Activated CD8-positive, alpha-beta memory T cell treated with anti-CD3 and anti-CD28 coated beads, Interleukin-2, amount 10 ng/mL, durations not matched to agents 7 days and 5 days (primary cell): ENCODE measurements at places on chromosomes 3 and 15. TPM values are rescaled to one million over a fixed set of nuclear protein-coding genes. Genes with fewer than 3 reads are reported as not detected.

ANKUB1 gene
- not detected for total RNA-seq

P2RY1 gene
- total RNA-seq, result 1.1 TPM

CNTN3 gene
- not detected for total RNA-seq

MYL3 gene
- total RNA-seq, result not detected

EHHADH gene
- total RNA-seq, result 3.8 TPM

ARNT2 gene
- not detected for total RNA-seq

CSTA gene
- total RNA-seq, result not detected

PTX3 gene
- not detected for total RNA-seq

SCG5 gene
- total RNA-seq, result 4.3 TPM

PLSCR5 gene
- total RNA-seq, result not detected

EPHA3 gene
- total RNA-seq, result not detected

CCDC9B gene
- 1.5 TPM for total RNA-seq

ARPC4 gene
- 300 TPM for total RNA-seq

FSD2 gene
- not detected for total RNA-seq

ASB14 gene
- not detected for total RNA-seq

GOLGA6D gene
- total RNA-seq, result 0.12 TPM

PRKCI gene
- total RNA-seq, result 13.3 TPM

CHRFAM7A gene
- total RNA-seq, result 0.73 TPM

MORC1 gene
- total RNA-seq, result not detected

GPD1L gene
- 26.8 TPM for total RNA-seq

MAPK6 gene
- 44.7 TPM for total RNA-seq

ZNF592 gene
- total RNA-seq, result 39.7 TPM

LNP1 gene
- 2.3 TPM for total RNA-seq

TM4SF1 gene
- total RNA-seq, result not detected

DZIP1L gene
- 0.38 TPM for total RNA-seq

GOLGA6L24 gene
- not detected for total RNA-seq

FGF7 gene
- not detected for total RNA-seq

CLDN16 gene
- not detected for total RNA-seq

CRYGS gene
- 3.8 TPM for total RNA-seq

FANCD2OS gene
- not detected for total RNA-seq

HTR3E gene
- total RNA-seq, result not detected

CCR9 gene
- total RNA-seq, result 3.2 TPM

RPL39L gene
- total RNA-seq, result 25.0 TPM

EFHB gene
- not detected for total RNA-seq

NFKBIZ gene
- total RNA-seq, result 65.1 TPM

LRTM1 gene
- not detected for total RNA-seq

SPCS1 gene
- 87.3 TPM for total RNA-seq

CFAP100 gene
- not detected for total RNA-seq

ECE2 gene
- not detected for total RNA-seq

SERINC4 gene
- 0.30 TPM for total RNA-seq

MASP1 gene
- not detected for total RNA-seq

ANKRD34C gene
- total RNA-seq, result not detected

KNG1 gene
- total RNA-seq, result not detected

MED12L gene
- 3.2 TPM for total RNA-seq

CYP1A2 gene
- total RNA-seq, result not detected

MINDY2 gene
- total RNA-seq, result 16.9 TPM

ENTPD3 gene
- total RNA-seq, result not detected

ADAMTS9 gene
- not detected for total RNA-seq

DUOXA2 gene
- total RNA-seq, result not detected

ZSCAN29 gene
- 34.7 TPM for total RNA-seq

CD80 gene
- 47.0 TPM for total RNA-seq

NOX5 gene
- total RNA-seq, result not detected

NR2E3 gene
- not detected for total RNA-seq

C2CD4A gene
- 0.07 TPM for total RNA-seq

NR2F2 gene
- not detected for total RNA-seq
